LoVo (cell line): ENCODE measurements at places on chromosomes 1 and 21.
A peak's percentile ranks its signal among the peaks of the same experiment; 100 is the strongest.

DNA sequence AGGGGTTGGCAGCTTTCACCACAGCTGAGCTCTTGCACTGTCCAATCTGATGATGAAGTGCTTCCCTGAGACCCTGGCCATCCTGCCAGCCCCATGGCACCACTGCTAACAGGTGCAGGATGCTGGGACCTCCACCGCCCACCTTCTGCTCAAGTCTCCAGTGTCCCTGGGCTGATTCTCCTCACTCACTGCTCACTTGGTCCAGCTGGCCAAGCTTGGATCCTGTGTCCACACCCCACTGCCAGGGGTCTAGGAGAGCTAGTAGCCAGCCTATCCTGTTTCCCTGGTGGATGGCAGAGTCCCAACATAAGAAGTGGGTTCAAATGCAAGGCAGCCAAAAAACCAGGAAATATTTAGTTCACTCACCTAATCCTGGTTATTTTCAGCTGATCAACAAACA is 217.2 kb upstream of the IRF2BP2 start:
- DNase-seq: no peak

DNA sequence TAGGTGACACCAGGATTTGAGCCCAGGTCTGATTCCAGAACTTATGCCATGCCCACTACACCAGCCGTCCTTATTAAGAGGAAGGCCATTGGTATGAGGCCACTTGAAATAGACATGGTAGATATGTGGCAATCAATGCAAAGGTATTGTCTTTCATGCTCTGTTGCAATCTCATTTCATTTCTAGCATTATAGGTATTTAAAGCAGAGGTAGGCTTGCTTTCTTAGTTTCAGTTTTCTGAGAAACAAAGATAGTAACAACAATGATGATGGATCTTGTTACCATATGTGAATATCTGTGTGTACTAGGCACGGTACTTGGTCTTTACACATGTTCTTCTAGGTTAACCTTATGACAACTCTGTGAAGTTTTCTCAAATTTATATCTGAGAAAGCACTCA is 113.1 kb downstream of the FGGY start:
- no peak for DNase-seq

- DNase-seq: no peak
Observed at GRCh38 chr1:220894025-220894923, 15.0 kb downstream of the HLX start.

GRCh38 chr1:58331156-58331555 is 215.4 kb downstream of the OMA1 start:
- no peak for DNase-seq

- no peak for DNase-seq
Observed at GRCh38 chr21:45983981-45984551, 2.5 kb downstream of the COL6A1 start.

GRCh38 chr1:112743174-112744008 is 28.3 kb upstream of the PPM1J start:
- DNase-seq: no peak

DNA sequence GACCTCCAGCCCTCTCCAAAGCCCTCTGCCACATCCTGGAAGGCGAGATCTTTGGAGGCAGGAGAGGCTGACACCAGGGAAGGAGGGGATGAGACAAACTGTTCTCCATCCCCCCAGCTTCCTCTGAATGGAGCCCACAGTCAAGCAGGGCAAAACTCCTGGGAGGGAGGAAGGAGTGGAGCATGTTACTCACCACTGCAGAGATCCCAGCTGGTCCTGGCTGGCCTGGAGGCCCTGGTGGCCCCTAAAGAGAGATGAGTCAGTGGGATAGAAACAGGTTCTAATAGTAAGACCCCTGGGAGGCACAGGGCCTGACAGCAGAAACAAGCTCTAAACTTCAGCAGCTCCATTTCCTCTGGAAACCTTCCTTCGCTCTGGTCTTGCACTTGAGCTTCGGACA is 14.0 kb upstream of the PEF1 start:
- DNase-seq: no peak

GRCh38 chr1:96370757-96371156 is 350.8 kb upstream of the PTBP2 start:
- DNase-seq: peak; percentile 17

DNA sequence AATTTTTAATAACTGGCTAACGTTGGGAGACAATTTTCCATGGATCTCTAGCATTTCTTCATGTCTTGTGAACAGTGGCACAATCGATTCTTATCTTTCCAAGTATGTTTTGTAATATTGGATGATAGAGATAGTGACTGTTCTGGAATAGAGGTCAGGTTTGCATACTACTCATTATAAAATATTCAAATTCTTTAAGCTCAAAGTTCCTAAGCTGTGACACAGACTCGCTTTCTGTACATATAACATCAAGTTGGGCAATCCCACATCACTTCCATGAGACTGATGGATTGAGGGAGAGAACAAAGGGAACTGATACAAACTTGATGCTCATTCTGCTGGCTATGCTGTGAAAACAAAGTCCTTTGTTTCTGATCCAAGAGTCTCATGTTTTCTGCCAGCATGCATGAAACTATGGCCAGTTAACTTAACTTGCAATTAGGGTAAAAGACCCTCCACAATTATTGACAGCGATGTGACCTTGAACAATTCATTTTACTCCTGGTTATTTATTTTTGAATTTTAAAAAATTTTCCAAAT is 392.4 kb downstream of the TTLL7 start:
- DNase-seq: no peak

DNA sequence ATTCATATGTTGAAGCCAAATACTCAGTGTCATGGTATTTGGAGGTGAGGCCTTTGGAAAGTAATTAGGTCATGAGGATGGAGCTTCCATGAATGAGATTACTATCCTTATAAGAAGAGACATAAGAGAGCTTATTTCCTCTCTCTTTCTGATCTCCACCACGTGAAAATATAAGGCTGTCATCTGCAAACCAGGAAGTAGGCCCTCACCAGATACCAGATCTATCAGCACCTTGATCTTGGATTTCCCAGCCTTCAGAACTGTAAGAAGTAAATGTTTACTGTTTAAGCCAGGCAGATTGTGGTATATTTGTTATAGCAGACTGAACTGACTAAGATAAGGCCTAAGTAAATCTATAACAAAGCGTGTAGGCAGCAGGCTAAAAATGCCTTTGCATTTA is 25.3 kb downstream of the RBM11 start:
- no peak for DNase-seq

- no peak for DNase-seq
Observed at GRCh38 chr1:53467391-53467790, 8.2 kb downstream of the DMRTB1 start.

DNA sequence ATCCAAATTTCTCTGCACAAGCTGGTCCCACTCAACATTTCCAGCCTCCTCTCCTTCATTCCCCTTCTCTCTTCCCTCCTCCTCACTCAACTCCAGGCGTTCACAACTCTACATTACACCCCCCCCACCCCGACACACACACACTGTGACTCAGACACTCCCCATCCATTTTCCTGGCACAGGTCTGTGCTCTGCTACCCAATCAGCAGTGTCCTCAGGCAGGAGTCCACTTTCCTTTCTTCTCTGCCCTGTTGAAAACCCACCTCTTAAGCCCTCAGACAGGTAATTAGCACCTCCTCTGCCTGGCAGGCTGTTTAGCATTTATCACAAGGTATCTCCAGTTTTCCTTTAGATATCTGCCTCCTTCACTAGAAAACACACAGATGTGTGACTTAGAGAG is 8.8 kb upstream of the LMX1A start:
- DNase-seq: no peak

GRCh38 chr1:65998763-65999583 is 206.3 kb downstream of the PDE4B start:
- DNase-seq: no peak

DNA sequence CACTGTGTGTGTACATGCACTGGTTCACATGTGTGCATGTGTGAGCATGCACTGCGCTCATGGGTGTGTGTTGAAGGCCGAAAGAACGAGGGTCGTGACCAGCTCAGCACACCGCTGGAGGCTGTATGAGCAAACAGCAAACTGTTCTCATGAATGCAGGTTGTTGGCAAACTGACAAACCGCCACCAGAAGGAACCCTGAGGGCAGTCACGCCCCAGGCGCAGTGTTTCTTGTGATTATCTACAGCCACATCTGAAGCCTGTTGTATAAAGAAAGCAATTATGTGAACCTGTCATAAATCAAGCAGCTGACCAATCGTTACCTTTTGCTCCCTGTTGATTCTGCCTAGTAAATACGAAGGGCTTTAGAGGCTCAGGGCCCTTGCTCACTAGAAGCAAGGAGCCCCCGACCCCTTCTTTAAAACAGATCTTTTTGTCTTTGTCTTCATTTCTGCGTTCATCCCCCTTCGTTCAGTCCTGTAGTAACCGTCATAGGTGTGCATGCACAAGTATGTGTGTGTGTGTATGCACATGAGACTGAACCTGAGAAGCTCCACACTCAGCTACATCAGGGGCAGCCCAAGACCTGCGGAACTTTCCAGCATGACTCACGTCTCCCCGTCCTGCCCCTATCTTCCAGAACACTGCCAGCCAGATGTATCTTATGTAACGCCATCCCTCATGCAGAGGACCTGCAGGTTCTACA is 16.8 kb upstream of the RIPK4 start:
- DNase-seq: peak; percentile 94

- no peak for DNase-seq
Observed at GRCh38 chr1:243946946-243947345, 96.9 kb upstream of the AKT3 start.

DNA sequence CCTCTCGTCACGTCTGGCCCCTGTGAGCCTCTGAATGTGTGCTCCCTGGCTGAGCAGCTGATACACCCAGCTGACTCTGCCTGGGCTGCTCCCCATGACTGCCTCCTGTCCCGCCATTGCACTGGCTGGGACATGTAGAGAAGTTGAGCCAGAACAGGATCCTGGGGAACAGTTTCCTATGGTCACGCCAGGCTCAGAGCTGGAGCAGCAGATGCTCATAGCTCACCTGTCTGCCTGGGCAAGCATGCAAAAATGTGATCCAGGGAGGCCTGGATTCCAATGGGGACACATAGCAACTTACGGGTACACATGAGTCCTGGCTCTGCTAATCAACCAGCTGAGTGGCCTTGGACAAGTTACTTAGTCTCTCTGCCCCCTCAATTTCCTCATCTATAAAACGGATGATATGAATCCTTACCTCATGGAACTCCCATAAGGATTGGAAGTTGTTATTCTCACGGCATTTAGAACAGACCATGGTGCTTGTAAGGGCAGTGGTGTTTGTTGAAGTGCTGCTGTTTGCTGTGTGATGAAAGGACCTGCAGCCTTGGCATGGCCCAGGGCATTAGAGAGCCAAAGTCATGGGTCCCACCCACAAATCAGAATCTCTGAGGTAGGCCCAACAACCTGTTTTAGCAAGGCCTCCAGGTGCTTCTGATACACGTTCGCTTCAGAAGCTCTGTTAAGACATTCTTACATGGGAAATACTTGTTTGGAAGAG is 150.3 kb upstream of the VANGL1 start:
- DNase-seq: no peak

GRCh38 chr1:158145173-158145719 is 35.4 kb upstream of the CD1D start:
- DNase-seq: no peak

GRCh38 chr1:220887520-220888416 is 8.5 kb downstream of the HLX start:
- DNase-seq: no peak

DNA sequence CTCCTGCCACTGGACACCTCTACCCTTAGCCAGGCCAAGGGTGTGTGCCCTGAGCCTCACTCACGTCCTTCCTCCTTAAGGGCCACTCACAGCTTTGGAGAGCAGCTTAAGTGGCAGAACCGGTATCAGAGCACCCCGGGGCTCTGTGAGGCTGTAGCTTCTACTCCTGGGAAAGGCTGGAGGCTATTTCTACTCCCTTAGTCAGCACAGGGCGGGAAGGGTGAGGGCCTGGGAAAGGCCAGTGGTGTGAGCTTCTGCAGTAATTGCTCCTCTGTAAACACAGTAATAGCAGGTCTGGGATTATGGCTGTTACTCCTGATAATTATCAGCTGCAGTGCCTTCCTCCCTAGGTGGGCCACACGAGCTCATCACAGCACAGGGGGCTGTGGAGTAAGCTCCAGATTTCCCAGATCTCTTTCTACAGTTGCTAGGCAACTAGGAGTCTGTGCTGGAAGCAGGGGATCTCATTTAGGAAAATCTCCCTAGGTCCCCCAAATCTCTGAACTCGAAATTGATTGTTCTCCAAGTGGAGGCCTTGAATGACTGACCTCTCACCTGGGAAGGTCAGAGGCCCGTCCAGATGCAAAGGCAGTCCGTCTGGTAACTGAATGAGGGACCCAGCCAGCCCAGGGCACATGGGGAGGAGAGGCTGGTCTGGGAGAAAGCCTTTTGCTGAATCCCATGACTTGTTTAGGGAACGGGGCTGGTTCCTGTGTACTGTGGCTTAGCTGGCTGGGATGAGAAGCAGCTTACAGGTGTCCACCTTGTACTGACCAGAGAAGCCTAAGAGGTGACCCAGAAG is 29.3 kb downstream of the IER5 start:
- peak; percentile 86 for DNase-seq

GRCh38 chr1:30191154-30191702 is 532.2 kb downstream of the MATN1 start:
- peak; percentile 5 for DNase-seq

DNA sequence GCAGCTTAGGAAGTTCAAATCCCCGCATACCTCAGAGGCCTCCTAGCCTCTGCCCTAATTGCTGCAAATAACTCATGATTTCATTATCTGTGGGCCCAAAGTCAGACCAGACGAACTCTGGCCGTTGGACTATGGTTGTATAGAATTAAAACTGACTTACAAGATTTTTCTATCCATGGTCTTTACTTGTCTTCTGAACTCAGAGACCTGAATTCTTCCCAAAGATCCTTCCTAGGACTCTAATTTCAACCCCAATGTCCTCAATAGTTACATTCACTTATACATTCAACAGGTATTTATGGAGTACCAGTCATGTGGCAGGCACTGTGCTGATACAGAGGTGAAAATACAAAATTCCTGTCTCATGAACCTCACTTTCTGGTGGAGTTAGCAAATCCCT is 182.4 kb upstream of the UBE2U start:
- DNase-seq: no peak

DNA sequence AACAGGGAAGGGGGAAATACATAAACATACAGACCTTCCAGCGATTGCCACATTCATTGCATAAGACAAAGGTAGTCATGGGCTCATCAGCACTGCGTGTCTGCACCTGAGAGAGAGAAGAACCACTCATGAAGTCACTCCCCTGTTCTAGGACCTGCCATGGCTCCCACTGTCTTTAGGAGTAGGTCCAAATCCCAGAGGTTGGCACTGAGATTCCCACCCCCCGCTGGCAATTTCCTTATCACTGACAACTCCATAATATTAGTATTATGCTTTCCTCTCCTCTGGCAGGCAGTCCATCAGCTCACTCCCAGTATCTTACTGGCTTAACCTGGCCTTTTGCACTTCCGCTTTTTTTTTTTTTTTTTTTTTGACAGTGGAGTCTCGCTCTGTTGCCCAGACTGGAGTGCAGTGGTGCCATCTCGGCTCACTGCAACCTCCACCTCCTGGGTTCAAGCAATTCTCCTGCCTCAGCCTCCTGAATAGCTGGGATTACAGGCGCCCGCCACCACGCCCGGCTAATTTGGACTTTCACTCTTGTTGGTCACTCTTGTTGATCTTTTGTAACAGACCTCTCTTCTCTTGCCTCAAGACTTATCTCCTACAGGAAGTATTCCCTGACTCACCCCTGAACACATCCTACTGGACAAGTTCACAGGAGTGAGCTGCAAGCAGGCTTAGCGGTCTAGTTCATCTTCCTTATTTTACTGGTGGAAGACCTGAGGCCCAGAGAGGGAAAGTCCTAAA is 14.8 kb upstream of the ZNF436 start:
- no peak for DNase-seq
